Effector memory CD4-positive, alpha-beta T cell (primary cell): ENCODE measurements at places on chromosomes 2 and 18.

- H3K27ac ChIP-seq = no peak overlapping the region
- H3K27me3 ChIP-seq = no peaks in the 10 kb centered on the region
- H3K36me3 ChIP-seq = no peaks in the 10 kb centered on the region
- peak overlapping the region; percentile 14 for H3K4me3 ChIP-seq
- H3K4me1 ChIP-seq = no peaks in the 10 kb centered on the region
- DNase-seq = no peak
These were observed 87.9 kb upstream of the ITGA6 start for GRCh38 chr2:172339371-172340010.

DNA sequence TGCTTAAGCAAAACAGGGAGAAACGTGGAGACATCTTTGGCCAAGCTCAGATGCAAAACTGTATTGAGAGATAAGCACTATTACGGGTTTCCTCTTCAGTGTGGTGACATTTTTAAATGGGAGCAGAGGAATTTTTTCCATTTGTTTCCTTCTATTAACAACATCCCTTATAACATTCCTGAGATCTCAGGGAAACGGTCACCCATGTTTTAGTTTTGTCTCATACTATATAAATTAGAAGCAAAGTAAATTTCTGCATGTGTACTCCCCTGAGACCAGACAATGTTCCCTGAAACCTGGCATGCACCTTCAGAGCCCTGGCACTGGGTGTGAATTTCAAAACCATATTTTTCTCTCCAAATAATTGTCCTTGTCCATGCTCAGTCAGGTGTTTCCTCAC lies 57.6 kb upstream of the RNF152 start:
- no peak for DNase-seq
- H3K36me3 ChIP-seq = no peaks in the 10 kb centered on the region
- H3K4me3 ChIP-seq = no peak overlapping the region

DNA sequence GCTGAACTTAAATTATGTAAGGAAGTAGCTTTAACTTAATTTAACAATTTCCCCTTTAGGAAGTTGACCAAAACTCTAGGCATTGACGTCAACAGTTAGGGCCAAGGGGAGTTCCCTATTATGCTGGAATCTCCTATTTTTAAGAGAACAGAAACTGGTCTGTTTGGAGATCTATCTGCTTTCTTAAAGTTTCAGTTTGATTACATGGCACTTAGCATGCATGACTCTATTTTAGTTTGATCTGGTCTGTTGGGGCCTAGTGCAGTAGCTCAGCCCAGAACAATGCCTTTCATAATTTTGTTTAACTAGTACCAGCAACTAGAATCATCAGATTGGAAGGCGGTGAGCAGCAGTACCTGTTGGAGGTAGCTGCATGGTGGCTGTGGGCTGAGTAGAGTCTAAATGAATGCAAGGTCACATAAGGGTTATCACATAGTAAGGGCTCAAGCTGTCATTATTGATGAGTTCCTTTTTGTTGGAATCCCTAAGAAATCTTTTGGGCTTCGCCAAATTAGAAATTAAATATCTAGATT lies 60.5 kb upstream of the ZNG1B start:
- no peaks in the 10 kb centered on the region for H3K36me3 ChIP-seq
- H3K27ac ChIP-seq = no peak overlapping the region

GRCh38 chr2:102473020-102473419 lies at the start of gene SLC9A4:
SLC9A4 (plus strand) TSS chr2:102473226; CDS start chr2:102473760, 534 bp downstream.
- DNase-seq = peak; percentile 3
- no peak within 1 kb of the TSS for H3K27ac ChIP-seq
- no peaks in the 10 kb centered on the region for H3K4me1 ChIP-seq
- H3K4me3 ChIP-seq = no peak within 1 kb of the TSS
- no peaks in the 10 kb centered on the region for H3K36me3 ChIP-seq

DNA sequence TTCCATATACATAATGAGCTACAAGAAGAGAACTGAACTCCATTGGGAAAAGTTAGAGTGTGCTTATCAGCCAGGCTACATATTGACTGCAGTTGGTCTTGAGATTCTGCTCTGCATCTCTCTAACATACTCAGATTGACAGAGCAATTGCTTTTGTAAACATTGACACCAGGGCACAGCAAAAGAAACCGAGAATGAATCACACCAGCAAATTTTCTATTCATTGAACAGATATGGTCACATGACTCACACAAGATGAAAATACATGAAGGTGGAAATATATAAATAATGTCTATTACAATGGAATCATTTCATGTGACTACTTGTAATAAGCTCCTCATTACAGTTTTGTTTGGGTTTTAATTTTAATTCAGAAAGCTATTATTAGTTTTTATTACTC lies 691.9 kb upstream of the TMEFF2 start:
- H3K4me1 ChIP-seq = no peaks in the 10 kb centered on the region
- no peaks in the 10 kb centered on the region for H3K27me3 ChIP-seq
- no peak for DNase-seq
- H3K27ac ChIP-seq = no peak overlapping the region

- H3K4me1 ChIP-seq = no peaks in the 10 kb centered on the region
- no peak overlapping the region for H3K27ac ChIP-seq
- no peaks in the 10 kb centered on the region for H3K27me3 ChIP-seq
- H3K4me3 ChIP-seq = no peak overlapping the region
- no peaks in the 10 kb centered on the region for H3K36me3 ChIP-seq
These were observed 318.9 kb downstream of the CNTNAP5 start for GRCh38 chr2:124343827-124344498.

GRCh38 chr18:44988821-44989587 lies 308.3 kb downstream of the SETBP1 start:
- no peak overlapping the region for H3K27ac ChIP-seq
- H3K4me3 ChIP-seq = no peak overlapping the region
- DNase-seq = no peak
- no peaks in the 10 kb centered on the region for H3K27me3 ChIP-seq
- no peaks in the 10 kb centered on the region for H3K36me3 ChIP-seq
- H3K4me1 ChIP-seq = no peaks in the 10 kb centered on the region

DNA sequence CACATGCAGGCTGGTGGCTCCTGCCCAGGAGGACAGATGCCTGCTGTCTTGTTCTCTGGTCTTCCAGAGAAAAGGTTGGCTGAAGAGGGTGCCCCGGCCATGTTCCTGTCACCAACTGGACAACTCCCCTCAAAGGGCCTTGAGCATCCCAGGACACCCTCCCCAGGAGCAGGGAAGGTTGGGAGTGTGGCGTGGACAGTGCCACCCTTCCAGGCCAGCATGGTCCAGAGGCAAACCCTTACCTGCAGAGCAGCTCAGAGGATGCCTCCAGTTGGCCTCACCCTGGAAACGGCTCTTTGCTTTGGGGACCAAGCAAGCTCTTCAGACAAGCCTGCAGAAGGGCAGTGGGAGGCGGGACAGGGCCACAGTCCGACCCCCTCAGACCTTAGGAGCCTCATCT lies 4.9 kb upstream of the GPC1 start:
- H3K4me3 ChIP-seq = no peak overlapping the region
- H3K27ac ChIP-seq = no peak overlapping the region
- no peak for DNase-seq
- no peaks in the 10 kb centered on the region for H3K27me3 ChIP-seq
- peaks cover 5% of the 10 kb centered on the region for H3K4me1 ChIP-seq

DNA sequence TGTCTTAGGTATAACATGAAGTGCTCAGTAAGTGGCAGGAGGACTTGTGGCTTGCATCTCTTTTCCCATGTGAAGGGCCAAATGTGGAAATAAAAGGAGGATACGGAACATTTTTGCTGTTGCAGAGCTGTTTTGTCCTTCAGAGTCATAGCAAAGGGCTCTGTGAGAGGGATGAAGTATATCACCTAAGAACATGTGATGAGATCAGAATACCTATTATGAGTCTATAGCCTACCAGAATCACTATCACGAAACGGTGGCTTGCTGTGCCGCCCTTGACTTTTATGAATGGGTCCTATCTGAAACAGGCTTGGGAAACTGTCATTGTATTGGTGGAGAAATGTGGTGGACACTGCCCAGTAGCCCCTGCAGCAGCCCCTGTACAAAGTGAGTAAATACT lies 67.0 kb upstream of the ITGB6 start:
- no peak overlapping the region for H3K27ac ChIP-seq
- H3K36me3 ChIP-seq = no peaks in the 10 kb centered on the region
- H3K4me3 ChIP-seq = no peak overlapping the region
- no peaks in the 10 kb centered on the region for H3K27me3 ChIP-seq
- H3K4me1 ChIP-seq = peaks cover 21% of the 10 kb centered on the region

DNA sequence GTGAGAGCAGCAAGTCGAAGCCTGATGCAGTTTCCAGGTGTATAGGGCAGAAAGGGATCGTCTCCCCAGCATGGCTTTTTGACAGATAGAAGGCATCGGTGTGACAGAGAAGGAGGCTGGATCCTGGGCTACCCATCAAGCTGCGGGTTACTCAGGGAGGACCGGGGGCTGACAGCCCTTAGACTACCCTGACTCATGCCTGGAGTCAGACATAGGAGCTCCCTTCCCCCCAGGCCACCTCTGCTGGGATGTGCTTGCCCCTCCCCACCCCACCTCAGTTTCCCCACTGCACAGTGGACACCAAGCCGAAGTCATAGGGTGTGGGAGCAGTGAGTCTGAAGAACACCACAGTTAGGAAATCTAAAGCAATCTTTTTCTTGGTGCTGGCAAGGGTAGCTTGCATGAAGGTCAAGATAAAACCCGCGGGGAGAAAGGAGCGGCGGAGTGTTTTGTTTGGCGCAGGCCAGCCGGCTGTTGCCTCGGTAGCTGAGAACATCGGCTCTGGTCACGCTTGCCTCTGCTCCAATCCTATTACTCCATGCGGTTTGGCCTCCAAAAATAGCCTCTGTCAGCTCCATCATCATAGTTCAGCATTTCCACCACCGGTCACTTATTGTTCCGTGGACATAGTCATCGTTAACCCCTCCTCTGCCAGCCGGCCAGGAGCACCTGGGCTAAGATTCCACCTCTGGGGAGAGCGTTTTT lies 169.2 kb upstream of the GLI2 start:
- no peak for DNase-seq
- no peaks in the 10 kb centered on the region for H3K27me3 ChIP-seq
- H3K36me3 ChIP-seq = no peaks in the 10 kb centered on the region
- no peak overlapping the region for H3K27ac ChIP-seq
- no peaks in the 10 kb centered on the region for H3K4me1 ChIP-seq

GRCh38 chr2:12050396-12050795 lies 304.0 kb downstream of the LPIN1 start:
- peaks cover under 1% of the 10 kb centered on the region for H3K4me1 ChIP-seq
- no peaks in the 10 kb centered on the region for H3K27me3 ChIP-seq
- H3K36me3 ChIP-seq = no peaks in the 10 kb centered on the region
- no peak overlapping the region for H3K4me3 ChIP-seq
- H3K27ac ChIP-seq = no peak overlapping the region
- DNase-seq = no peak

DNA sequence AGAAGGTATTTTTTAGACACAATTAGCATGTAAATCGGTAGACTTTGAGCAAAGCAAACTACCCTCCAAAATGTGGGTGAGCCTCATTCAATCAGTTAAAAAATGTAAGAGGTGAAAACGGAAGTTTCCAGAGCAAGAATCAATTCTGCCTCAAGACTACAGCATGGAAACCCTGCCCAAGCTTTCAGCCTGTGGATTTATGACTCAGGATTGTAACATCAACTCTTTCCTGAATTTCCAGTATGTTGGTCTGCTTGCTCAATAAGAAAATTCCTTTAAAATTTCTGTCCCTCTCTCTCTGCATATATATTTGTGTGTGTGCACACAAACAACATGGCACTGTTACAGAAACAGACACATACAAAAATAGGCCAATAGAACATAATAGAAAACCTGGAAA lies 228.6 kb upstream of the DOK6 start:
- H3K27ac ChIP-seq = no peak overlapping the region
- H3K4me3 ChIP-seq = no peak overlapping the region
- no peaks in the 10 kb centered on the region for H3K27me3 ChIP-seq
- no peak for DNase-seq
- no peaks in the 10 kb centered on the region for H3K4me1 ChIP-seq
- no peaks in the 10 kb centered on the region for H3K36me3 ChIP-seq

DNA sequence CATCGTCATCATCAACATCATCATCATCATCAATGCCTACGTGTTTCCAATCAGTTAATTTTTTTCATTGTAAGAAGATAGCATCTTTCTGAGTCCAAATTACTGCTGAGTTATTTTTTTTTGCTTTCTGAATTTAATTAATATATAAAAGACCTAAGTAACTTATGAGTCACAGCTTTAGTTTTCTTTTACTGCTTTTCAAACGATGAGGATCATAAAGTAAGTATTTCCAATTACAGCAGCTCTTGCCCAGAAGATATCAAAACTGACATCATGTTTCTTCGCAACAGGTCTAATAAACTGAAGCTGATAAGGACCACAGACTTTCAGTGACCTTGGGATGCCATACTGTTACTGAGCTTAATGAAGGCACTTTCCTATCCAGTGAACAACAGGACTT lies 442.2 kb downstream of the DSEL start:
- H3K36me3 ChIP-seq = no peaks in the 10 kb centered on the region
- H3K4me3 ChIP-seq = no peak overlapping the region
- no peaks in the 10 kb centered on the region for H3K27me3 ChIP-seq
- no peak overlapping the region for H3K27ac ChIP-seq
- no peak for DNase-seq

GRCh38 chr2:46275995-46276394 lies 21.2 kb upstream of the EPAS1 start:
- DNase-seq = no peak
- no peak overlapping the region for H3K27ac ChIP-seq
- no peaks in the 10 kb centered on the region for H3K27me3 ChIP-seq
- no peaks in the 10 kb centered on the region for H3K36me3 ChIP-seq
